ENCODE measurements at places on chromosomes 7 and 10.

DNA sequence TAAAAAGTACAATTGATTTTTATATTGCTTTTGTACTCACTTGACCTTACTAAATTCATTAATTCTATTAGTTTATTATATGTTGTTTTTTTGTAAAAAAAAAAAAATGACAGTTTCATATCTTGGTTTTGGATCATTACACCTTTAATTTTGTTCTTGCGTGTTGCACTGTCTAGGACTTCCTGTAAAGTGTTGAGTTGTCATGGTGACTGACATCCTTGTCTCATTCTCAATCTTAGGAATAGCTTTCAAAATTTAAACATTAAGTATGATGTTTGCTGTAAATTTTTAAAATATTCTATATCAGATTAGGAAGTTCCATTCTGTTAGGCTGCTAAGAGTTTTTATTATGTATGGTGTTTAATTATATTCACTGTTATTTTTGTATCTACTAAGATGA is 139.1 kb downstream of the ARHGAP12 start:
- DNase-seq: no peak

GRCh38 chr7:139284252-139284896 is 53.3 kb downstream of the UBN2 start:
- DNase-seq: no peak

DNA sequence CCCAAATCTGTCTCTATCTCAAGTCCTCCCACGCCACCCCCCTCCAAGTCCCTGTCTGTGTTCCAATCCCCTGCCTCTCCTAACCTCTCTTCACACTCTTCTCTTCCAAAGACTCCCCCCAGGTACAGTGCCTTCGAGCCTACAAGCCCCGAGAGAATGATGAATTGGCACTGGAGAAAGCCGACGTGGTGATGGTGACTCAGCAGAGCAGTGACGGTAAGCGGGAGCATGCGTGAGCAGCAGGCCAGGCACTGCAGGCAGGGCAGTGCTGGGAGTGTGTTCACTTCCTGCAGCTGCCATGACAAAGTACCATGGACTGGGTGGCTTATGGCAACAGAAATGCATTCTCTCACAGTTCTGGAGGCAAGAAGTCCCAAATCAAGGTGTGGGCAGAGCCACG is 23.4 kb downstream of the ARHGEF5 start:
- no peak for DNase-seq

DNA sequence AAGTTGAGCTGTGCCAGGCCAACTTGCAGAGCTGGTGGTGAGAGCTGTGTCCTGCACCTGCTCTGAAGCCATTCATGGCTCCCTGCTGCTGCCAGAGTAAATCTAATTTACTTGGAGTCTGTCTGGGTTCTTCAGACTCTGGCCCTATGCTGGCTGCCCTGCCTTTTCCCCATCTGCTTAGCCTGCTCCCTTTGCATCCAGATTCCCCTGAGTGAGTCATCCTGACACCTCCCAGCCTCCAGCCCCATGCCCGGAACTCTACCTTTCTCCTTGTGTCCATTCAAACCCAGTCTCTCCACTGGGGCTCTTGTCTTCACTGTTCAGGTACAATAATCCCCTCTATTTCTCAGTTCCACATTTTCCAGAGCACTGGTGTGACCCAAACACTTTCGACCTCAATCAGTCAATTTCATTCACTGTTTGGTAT is 434.4 kb upstream of the ZMIZ1 start:
- no peak for DNase-seq

DNA sequence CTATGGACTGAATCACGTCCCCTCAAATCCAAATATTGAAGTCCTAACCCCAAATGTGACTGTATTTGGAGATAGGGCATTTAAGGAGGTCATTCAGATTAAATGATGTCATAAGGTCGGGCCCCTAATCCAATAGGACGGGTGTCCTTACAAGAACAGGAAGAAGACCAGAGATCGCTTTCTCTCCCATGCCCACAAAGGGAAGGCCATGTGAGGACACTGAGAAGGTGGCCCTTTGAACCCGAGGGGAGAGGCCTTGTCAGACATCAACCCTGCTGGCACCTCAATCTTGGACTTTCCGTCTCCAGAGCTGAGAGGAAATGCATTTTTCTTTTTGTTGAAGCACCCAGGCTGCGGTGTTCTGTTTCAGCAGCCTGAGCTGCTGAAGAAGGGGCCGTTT is 72.3 kb upstream of the KLF6 start:
- DNase-seq: no peak

GRCh38 chr7:100475549-100475948 is 3.5 kb downstream of the TSC22D4 start:
- DNase-seq: no peak

GRCh38 chr7:36272211-36272566 is 117.5 kb upstream of the ANLN start:
- DNase-seq: no peak

GRCh38 chr7:108650467-108650866 is 80.8 kb downstream of the DNAJB9 start:
- DNase-seq: no peak

DNA sequence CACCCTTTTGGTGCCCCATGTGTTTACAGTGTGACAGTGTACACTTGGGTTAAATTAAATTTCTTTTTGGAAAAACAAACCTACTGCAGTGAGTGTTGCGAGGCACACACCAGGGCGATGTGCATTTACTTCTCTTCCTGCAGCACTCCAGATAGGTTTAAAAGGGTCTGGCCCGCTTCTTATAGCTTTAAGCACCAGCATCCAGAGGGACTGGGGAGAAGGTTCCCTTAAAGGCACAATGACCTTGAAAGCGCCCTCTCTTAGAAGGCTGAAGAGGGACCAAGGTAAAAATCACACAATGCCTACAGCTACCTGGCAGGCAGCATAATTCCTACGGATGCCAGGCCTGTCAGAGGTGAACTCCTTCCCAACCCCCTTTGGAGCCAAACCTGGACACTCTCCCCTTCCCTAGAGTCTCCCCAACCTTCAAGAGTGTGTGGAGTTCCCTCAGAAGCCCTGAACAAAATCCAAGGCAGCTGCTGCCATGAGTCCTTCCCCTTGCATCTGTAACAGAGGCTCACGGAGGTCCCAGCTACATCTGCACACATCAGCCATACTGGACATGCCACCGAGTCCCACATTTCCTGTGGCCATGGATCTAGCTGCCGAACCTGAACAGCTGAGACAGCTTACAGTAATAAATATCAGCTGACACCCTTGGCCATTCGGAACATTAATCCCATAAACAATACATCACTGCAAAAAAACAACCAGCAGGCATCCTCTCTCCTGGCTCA is 33.2 kb downstream of the TRIM8 start:
- no peak for DNase-seq

Measured in type B pancreatic cell (in vitro differentiated cells).